Muscle of back (tissue), 13 donors: ENCODE measurements at places on chromosomes 16 and 17.

DNA sequence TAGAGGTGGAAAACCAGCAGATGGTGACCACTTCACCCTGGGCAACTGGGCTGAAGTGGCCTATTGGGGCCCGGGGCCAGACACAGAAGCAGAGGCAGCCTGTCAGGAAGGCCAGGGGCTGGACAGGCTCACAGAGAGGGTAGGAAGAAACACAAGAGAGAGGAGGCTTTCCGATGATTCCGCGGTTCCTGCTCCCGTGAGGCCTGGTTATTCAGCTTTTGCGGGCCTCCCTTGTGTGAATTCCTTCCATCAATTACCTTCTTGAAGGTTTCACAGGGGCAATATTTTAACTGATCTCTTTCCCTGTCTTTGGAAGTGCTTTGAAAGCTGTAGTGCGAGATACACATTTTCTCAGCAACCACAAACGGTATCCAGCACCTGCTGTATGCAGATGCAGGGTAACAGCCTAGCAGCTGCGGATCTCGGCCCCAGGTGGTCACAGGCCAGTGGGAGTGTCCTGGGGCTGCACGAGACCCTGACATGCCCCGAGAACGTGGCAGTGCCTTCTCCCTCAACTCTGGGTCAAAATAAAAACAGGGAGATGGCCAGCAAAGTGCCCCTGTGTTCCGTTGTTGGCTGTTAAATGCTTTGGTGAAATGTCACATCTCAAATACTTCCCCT is 11.6 kb upstream of the CMIP start:
- DNase-seq, result no peak

DNA sequence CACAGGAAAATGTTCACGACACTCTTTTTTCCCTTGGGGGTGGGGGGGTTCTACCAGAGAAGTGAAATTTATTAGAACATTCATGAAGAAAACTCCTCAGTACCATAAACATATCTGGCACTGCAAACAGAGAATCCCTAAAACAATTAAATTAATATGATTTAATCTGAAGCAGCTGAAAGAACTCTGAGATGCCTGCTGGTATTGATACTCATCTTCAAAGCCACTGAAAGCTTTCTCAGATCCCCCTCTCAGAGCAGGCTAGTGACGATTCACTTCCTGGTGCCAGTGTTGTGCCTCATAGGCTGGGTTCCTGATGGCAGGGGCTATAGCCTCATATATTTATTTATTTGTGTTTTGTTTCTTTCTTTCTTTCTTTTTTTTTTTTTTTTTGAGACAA is 52.7 kb downstream of the MYH10 start:
- no peak for DNase-seq

DNA sequence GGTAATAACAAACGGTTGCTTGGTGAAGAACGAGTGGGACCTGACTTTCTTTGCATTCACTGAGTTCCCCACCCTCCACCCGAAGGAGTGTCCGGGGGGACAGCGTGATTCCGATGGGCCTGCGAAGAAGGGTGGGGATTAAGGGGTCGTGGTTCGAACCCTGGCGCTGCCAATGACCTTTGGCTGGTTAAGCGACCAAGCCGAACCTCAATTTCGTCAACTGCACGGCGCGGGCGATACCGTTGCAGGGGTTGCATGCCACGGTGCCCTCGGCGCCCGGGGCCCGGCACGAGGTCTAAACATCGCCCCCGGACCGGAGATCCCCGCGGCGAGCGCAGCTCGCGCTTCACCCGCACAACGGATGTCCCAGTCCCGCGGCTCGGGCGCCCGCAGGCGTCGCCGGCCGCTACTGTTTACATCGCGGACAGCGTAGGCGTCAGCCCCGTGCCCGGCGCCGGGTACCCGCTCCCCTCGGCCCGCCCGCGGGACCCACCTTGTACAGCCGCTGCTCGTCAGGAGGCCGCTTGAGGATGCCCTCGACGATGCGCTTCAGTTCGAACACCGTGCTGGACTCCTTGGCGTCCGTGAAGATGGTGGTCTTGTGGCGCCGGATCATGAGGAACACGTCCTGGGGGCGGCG is 460 bp downstream of the ELOB start:
- DNase-seq, result peak; percentile 25

GRCh38 chr16:65002265-65002664 is 119.6 kb downstream of the CDH11 start:
- peak; percentile 53 for DNase-seq

DNA sequence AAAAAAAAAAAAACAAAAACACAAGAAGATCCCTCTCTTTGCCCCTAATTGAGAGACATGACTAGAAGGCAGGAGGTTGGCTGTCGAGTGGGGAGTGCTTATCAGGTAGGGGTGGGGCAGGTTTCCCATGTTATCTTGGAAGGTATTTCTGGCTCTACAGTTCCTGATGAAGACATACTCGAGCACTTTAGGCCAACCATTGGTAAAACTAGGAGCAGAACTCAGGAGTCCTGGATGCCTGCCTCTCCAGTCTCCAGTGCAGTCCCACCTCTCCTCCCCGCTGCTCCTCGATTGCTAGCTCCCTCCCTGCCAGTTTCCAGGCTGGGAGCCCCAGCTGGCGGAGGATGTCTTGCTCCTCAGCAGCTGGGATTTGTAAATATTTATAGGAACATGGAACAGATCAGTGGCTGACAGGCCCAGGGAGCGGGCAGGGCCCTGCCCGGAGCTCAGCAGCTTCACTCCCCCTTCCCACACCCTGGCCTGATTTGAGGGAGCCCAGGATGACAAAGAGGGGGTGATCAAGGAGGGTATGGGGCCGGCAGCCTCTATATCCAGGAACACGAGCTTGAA is 11.4 kb upstream of the C1QL1 start:
- no peak for DNase-seq

DNA sequence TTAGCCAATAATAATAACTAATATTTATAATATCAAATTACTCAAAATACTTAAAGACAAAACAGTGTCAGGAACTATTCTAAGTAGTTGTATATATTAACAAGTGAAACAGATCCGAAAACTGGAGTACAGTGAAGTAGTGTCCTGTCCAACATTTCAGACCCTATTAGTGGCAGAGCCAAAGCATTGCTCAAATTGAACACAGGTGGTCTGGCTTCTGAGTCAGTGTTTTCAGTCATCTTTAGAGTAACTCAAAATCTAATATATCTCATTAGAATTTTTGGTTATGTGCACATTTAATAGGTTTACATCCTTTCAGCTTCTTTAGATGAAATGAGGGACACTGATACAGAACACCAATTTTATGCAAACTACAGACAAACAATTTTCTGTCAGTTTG is 652.5 kb downstream of the CDH11 start:
- peak; percentile 39 for DNase-seq

DNA sequence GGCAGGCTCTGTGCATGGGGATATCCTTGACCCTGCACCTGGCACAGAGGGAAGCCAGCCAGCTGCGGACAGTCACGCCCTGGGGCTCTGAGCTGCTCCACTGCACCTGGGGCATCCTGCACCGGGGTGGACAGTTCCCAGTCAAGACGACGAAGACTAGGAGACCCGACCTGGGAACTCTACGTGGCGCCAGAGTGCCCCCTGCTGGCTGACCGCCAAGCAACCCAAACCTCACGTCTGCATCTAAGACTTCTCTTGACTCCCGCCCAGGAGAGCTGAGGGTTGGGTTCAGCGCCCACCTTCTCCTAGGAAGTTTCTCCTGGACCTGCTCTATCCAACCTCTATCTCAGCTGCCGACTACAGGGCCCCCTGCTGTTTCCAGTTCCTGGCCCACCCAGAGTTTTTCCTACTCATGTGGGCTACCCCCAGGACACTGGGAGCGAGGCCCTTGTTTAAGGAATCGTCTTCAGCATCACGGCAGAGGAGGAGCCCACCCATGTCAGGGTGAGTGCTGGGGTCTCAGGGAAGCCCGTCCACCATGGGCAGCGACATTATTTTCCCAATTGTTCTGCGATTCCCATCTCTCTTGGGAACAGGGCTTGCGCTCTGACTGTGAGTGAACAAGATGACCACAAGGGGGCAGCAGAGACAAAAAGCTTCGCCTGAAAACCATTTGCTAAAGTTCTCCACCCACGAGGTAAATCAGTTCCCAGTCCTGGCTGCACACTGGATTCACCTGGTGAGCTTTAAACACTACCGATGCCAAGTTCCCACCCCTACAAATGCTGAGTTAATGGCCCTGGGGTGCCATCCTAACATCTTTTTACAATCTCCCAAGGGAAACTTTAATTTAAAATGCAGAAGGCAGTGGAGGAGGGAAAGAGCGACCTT is 29.3 kb downstream of the TLE7 start:
- DNase-seq, result peak; percentile 78

DNA sequence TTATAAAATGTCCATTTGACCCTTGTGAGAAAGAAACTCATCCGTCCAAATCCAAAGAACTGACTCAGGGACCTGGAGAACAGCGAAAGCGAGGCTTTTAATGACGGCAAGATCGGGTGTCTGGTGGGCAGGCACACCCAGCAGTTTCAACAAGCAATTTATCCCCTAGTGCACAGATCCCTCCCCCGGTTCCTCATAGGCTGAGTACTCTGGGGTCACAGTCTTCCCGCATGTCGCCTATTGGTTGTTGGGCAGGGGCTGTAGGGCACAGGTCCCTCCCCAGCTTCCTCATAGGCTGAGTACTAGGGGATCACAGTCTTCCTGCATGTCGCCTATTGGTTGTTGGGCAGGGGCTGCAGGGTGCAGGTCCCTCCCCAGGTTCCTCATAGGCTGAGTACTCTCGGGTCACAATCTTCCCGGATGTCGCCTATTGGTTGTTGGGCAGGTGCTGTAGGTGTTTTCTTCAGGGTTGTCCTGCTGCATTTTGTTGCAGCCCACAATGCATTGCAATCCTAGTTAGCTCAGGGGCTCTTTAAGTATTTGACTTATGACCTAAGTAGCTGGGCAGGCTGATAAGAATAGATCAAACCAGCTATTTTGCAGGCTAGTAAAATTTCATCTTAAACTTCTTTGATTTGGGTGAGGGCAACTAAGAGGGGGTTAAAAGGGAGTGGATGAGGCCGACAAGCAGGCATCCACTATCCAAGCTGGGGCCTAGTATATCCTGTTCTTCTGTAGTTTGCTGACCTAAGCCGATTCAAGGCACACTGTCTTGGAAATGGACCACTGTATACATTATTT is 3.6 kb upstream of the UTS2R start:
- DNase-seq, result no peak

- no peak for DNase-seq
Measured at GRCh38 chr17:66401364-66401763, 99.0 kb downstream of the PRKCA start.

DNA sequence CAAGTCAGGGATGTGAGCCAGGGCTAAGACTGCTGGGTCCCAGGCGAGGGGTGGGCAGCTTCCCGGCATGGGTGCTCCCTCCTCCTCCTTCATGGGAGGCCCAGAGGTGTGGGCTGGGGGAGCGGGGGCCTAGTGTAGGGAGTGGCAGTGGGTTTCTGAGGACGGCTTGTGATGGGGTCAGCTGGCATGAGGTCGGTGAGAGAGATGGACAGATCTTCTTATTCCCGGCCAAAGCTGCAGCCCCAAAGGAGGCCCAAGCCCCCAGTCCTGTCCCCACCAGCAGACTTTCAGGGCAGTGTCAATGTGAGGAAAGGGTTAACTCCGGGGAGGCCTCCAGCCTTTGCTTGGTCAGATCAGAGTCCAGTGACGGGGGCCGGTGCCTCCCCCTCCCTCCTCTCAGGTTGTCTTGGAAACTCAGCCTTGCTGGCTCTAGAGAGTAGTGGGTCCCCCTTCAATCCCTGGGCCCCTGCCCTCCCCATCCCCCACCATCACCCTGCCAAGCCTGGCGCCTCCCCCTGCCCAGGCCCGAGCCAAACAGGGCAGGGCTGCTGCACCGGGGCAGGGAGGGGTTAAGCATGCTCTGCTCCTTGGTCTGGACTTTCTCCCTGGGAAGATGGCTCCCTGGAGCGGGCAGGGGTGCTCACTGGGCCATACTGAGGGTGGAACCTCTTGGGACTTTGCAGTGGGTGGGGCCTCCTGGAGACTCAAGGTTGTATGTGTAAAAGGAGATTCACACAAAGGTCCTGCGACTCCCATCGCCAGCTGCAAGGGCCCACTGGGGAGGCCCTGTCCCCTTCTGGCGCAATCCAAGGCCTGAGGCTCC is 12.4 kb downstream of the NAT9 start:
- peak; percentile 30 for DNase-seq

GRCh38 chr17:72843591-72843990 is 248.9 kb downstream of the SLC39A11 start:
- DNase-seq, result no peak

DNA sequence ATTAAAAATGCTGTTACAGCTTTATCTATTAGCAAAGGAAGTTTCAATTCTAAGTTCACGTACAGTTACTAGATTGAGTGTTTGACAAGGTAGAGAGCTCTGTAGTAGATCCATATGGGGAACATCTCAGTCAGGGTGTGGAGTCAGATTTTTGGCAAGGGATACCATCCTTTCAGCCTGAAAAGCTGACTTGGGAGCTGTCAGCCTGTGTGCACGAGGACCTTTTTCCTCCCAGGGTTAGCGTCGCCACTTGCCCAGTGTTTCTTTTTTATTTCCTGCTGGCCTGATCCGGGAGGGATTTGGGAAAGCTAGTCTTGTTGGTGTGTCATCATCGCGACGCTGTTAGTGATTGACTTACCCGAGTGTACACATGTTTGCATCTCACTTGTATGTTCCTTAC is 29.5 kb downstream of the WWOX start:
- peak; percentile 43 for DNase-seq

GRCh38 chr17:57861000-57861789 is 11.4 kb upstream of the MRPS23 start:
- DNase-seq, result no peak

GRCh38 chr17:33438578-33438977 is 145.5 kb upstream of the ASIC2 start:
- no peak for DNase-seq

- no peak for DNase-seq
Measured at GRCh38 chr17:31470592-31470991, 79.1 kb downstream of the RAB11FIP4 start.

DNA sequence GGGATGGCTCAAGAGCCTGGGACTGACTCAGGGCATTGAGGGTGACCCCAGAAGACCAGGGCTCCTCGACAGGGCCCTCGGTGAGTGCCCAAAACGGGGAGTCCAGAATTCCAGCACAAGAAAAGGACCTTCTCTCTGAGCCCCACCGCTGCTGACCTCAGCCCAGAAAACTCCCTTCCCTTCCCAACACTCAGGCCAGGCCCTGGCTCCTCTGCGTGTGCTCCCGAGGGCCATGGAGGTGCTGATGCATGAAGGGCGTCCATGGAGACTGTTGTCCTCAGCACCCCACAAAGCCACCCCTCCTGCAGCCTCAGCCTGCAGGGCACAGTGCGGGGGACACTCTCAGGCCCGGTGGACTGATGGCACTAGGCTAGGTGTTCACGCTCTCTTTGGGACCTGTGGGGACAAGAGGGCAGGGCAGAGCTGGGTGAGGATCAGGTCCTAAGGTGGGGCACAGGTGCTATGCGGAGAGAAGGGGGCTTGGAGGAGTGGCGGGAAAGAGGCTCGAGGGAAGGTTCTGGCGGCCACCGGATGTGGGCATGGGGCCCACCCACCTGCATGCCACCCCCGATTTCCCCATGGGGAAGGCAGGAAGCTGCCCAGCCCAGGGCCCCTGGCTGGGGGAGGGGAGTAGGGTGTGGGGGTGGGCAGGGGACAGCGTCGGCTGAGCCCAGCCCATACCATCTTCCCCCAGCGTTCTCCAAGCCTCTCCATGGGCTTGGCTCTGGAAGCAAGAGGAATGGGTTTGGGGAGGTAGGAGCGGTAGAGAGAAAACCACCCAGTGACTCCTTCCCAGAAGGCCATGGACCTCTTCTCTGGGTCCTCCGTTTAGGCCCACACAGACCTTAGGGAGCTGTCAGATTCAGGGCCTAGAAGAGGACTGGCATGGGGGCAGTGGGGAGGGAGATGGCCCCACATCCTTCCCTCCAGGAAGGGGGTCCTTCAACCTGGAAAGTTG is 4.5 kb upstream of the TSPOAP1 start:
- DNase-seq, result no peak

- no peak for DNase-seq
Measured at GRCh38 chr17:78376161-78376560, 2.3 kb upstream of the PGS1 start.

- DNase-seq, result no peak
Measured at GRCh38 chr16:88608076-88608475, 30.3 kb upstream of the IL17C start.
